Stimulated activated CD8-positive, alpha-beta memory T cell treated with anti-CD3 and anti-CD28 coated beads, Interleukin-15, amount 100 ng/mL, for 4 hours (primary cell): ENCODE measurements at places on chromosomes 6 and 20.

DNA sequence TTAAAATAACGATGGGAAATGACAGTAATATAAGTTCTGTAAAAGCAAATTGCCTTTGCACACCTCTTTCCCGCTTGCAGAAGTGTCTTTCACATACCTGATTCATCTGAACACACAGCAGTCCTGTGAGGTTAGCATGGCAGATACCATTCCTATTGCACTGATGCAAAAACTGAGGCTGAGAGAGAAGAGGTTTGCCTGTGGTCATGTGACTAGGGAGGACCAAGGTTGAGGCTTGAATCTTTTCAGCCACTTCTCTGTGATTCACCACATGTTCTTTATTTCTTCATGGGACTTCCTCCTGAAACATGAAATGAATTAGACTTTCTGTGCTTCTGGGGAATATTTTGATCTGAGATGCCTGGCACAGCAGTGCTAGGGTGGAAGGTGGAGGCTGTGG is 92.9 kb downstream of the VEGFA start:
- no peak for DNase-seq

DNA sequence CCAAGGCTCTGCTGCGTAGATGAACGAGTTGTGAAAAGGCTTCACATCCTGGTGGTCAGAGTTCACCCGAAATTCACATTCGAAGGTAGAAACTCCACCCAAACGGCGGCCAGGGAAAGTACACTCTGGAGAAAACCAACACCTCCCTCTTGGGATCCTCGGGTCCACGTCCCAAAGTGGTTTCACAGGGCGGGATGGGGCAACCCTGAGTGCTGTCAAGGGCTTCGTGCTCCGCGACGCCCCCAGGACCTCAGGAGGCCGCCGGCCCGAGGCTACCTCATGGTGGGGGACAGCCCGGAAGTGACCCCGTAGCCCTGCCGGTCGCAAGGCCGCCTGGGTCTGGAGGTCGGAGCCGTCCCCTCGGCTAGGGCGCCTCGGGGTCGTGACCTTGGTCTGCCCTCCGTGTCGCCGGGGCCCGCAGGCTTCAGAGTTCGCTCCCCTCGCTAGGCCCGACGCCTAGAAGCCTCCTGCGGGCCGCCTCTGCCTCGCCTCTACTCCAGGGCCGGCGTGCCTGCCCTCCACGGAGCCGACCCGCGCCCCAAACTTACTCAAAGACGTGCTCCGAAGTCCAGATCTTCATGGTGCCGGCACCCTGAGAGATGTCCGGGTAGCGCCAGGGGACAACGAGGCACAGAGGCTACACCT is at the start of gene PRELID3B:
Gene PRELID3B, minus strand, starts transcription at position 636 of the 645 bp plus-strand sequence. Its CDS starts 56 bp downstream, at position 580.
- no peak for DNase-seq

DNA sequence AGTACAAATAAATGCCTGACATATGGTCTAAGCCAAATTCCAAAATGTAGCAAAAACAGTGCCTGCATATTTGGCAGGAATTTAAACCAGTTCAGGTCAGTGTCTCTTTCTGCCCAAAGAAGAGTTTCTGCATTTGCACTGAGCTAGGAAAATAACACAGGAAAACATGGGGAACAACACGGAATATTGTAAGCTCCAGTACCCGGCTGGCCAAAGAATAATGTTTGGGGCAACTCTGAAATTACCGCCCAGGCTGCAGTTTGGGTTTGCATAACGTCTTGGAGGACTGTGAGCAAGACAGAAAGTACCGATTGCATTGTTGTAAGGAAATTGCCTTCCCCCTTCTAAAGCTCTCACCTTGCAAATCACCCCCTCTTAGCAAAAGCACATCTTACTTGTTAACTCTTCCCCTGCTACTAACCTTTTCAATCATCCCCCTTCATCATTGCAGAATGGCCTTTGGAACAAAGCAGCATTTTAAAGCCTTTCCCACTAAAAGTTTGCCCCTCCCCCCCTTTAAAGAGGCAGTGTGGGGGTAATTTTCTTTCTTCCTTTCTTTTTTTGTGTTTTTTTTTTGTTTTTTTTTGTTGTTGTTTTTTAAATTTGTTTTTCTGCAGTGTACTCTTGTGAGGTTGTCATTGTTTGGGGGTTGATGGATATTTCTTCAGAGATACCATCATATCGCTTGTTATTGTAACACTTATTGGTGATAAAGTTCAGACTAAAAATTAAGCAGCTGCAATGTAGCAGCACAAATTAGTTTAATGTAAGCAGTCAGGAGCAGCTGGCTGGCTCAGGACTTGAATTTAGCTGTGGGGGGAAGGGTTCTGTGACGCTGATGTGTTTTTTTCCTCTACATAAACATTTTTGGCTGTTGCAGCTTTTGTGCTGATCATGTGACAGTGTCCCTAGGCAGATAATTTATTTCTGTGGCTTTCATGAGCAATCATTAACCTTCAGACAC is 100.0 kb upstream of the CITED2 start:
- DNase-seq = no peak

- DNase-seq = no peak
Observed at GRCh38 chr6:93407186-93407585, 12.2 kb downstream of the EPHA7 start.

- DNase-seq = peak; percentile 43
Observed at GRCh38 chr6:151391471-151392413, at the start of gene ZBTB2. Gene ZBTB2, minus strand, starts transcription at chr6:151391559. Its CDS starts 17,922 bp downstream, at chr6:151373637.

- DNase-seq = no peak
Observed at GRCh38 chr6:154161689-154162088, 122.6 kb downstream of the OPRM1 start.

GRCh38 chr6:24994812-24995211 is 59.1 kb upstream of the RIPOR2 start:
- no peak for DNase-seq

- DNase-seq = no peak
Observed at GRCh38 chr6:161496941-161497340, 223.1 kb upstream of the AGPAT4 start.
